Stimulated activated CD4-positive, alpha-beta T cell treated with anti-CD3 and anti-CD28 coated beads, Interleukin-12 subunit alpha, Interleukin-12 subunit beta, amount 100 ng/mL, for 4 hours (primary cell): ENCODE measurements at places on chromosomes 6 and 20.

GRCh38 chr6:143941852-143942627 is 66.0 kb downstream of the PLAGL1 start:
- DNase-seq, result peak; percentile 58

DNA sequence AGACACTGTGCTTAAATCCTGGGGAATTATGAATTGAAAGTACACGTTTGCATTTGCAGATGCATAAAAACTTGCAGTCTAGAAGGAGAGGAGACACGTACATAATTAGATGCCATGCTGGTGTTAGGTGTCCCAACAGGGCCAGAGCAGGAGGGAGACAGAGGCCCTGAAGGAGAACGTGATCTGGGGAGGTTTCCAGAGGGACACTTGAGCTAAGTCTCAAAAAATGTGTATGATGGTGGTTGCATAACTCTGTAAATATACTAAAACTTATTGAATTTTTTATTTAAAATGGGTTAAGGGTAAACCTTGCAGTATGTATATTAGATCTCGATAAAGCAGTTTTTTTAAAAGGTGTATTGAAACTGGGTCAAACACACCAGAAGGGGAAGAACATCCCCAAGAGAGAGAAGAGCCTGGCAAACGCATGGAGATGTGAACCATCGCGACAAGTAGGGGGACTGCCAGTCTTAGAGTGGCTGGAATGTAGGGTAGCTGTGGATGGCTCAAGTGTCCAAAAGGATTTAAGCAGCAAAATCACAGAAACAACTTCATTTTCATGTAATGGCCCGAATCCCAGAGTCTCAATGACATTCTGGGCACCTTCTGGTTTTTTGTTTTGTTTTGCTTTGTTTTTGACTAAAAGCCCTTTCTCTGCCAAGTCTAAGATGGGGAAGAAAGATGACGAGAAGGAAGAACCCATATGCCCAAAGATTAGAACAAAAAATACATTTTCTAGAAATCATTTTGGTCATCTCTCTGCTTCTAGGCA is 15.3 kb downstream of the TRAF3IP2 start:
- DNase-seq, result no peak

- no peak for DNase-seq
These were observed 76.4 kb downstream of the PHACTR2 start for GRCh38 chr6:143754204-143754603.

DNA sequence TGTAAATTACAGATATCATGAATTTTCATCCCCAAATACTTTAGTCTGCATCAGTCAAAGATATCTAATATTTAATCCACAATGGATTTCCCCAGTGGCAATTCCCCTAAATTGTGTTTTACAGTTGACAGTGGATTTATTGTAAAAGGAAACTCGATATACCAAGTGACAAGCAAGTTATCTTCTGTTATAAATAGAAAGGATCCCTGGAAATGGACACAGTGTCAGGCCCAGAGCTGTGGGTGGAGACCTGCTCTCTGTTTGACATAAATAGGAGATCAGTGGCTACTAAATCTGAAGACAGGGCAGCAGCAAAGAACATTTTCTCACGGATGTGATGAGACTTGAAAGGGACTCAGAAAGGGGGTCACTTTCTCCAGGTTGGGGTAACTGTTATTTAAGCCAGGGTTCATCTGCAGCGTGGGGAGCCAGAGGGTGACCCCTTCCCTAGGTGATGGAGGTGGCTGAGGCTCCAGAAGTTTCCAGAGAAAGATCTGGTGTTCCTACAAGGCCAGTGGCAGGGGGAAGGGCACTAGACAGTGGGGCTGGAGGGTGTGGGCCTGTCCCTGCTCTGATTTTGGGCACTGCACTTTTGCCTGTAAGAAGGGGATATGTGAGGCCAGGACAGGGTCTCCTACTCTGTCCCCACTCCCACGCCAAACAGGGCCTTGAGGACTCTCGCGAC is 12.3 kb upstream of the FAM110A start:
- no peak for DNase-seq

DNA sequence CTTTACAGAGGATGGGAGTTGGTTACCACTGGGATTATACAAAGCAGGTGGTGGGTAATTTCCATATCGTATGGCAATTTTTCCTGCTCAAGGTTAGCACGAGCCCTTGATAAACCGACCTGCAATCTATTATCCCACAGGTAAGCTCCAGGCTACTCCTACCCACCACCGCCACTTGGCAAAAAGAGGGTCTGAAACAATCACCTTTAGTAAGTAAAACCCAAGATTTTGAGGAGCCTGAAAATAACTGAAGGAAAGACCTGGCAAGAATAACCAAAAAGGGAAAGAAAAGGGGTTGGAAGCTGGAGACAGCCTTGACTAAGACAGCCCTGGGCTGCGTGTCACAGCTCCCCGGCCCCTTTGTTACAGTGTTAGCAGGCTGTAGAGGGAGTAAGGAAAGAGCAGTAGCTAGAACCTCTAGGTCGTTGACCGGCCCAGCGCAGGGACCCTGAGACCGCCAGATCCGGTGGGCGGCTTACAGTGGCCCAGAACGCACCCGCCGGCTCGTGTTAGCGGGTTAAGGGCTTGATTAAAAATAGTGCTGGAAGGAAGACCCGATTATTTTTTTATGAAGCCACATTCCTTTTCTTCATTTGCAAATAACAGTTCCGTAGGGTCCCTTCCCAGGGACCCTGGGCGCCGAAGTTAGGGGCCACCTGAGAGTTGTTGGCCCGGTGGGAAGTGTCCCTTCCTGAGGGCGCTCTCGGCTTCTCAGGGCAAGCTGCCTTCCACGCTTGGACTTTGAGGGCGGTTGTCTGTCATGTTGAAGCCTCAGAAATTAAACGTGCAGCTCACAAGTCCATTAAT is 30.5 kb downstream of the TFAP2B start:
- DNase-seq, result no peak

DNA sequence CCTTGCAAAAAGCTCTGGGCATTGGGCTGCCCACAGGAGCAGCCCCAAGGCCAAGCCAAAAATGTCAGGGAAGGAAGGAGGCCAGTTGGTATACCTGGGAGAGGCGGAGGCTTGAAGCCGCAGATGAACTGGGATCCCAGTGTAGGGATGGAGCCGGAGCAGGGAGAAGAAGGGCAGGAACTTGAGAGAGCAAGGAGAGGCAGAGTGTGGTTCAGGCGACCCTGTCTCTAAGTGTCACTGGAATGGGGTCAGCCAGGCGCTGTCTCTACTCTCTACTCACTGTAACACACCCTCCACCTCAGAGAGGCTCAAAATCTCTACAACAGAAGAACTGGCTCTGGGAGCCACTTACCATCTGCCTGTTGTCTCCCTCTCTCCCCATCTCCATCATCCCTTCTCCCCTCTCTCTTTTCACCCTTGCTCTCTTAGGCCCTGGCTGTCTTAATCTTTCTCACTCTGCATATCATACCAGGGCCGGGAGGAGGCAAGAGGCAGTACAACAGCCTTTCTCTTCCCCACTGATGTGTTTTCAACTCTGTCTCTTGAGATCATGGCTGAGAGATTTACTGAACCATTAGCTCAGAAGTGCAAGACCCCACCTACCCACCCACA is 93.3 kb downstream of the CRYBG1 start:
- DNase-seq, result no peak

- no peak for DNase-seq
These were observed 930 bp upstream of the RRAGD start for GRCh38 chr6:89413006-89413400.

- DNase-seq, result no peak
These were observed 80.5 kb downstream of the COL9A1 start for GRCh38 chr6:70222439-70222749.

DNA sequence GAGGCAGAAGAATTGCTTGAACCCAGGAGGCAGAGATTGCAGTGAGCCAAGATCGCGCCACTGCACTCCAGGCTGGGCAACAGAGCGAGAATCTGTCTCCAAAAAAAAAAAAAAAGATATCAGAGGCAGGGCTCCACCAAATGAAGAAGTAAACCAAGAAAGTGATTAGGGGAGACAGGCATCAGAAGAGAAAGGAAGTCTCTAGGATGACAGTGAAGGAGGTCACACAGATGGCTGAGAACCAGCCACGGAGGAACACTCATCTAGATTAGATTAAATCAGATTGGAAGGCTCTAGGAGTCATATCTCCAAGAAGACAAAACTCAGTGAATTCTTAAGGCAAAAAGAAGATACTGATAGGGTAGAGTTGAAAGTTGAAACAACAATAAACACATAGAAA is 102.2 kb upstream of the CCDC28A start:
- no peak for DNase-seq

- DNase-seq, result no peak
These were observed 11.1 kb downstream of the GGT7 start for GRCh38 chr20:34861386-34862084.

GRCh38 chr20:13094976-13095375 is 86.2 kb downstream of the SPTLC3 start:
- DNase-seq, result no peak
